ENCODE measurements at places on chromosomes 2 and 18.

- no peak for DNase-seq
Observed at GRCh38 chr2:55948176-55948923, 24.8 kb upstream of the EFEMP1 start.

DNA sequence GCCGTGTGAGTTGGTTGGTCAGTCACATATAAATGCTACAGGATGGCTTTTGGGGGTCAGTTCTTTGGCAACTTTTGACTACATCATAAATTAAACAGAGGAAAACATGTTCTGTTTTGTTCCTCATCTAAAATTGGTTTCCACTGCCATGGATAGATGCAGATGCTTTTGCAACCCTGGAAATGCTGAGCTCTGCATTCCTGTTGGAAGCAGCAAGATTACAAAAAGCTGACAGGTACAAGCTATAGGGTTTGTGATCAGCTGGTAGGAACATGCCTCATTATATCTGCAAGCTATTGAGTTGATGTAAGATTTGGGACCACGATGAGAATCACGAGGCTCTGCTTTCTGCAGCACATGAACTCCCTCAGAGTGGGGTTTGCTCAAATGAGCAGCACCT lies 207.4 kb upstream of the TPO start:
- no peak for DNase-seq

GRCh38 chr18:10453261-10453805 lies 1.1 kb upstream of the APCDD1 start:
- no peak for DNase-seq

- DNase-seq, result no peak
Observed at GRCh38 chr2:172287605-172288315, 139.6 kb upstream of the ITGA6 start.
